ENCODE measurements at places on chromosomes 6 and 20.
A peak's percentile ranks its signal among the peaks of the same experiment; 100 is the strongest.

GRCh38 chr20:25864326-25864962 lies 167.8 kb upstream of the ZNF337 start:
- DNase-seq, result no peak

DNA sequence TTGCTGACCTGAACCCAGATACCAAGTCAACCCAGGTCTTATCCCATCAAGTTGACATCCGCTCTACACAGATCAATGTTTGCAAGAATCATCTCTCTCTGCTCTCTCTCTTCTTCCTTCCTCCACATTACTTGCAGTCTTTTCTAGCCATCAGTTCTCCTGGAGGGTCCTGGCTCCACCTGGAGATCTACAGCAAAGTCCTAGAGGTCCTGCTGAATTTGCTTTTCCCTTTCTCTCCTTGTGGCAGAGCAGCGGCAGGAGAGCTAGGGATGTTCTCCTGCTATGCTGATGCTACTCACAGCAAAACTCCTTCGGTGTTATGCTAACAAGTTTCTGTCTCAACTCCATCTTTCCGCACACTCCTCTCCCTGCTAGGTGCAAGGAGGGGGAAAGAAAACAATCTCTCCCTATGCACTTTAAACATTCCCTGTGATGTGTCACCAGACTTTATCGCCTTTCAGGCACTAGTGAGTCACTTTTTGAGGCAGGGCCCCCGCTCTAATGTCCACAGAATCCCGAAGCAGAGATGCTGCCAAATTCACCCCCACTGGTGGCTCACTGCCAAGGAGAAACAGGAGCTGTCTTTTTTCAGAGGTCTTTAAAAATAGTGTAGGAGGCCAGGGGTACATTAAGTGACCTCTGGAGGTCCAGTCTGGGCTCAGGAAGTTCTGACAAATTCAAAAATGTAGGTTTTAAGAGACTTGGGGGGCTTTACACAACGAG lies 62.6 kb downstream of the FAM50B start:
- DNase-seq, result peak; percentile 76

DNA sequence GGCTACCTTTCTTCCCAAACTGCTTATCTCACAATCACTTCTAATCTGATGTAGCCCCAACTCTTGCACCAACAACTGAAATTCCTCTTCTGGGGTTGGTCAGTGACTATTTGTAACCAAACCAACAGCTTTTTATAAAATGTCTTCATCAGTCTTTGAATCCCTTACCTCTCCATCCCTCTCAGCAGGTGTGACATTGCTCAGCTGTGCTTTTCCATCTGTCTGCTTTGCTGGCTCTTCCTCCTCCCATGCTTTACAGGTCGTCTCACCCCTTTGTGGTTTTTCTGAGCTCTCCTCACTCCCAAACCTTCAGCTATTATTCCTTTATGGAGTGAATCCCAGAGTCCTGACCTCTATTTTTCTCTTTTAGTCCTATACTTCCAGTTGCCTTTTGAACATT lies 5.9 kb downstream of the MAP7 start:
- no peak for DNase-seq

- DNase-seq, result no peak
Observed at GRCh38 chr6:158812611-158813010, 6.6 kb downstream of the EZR start.

GRCh38 chr20:62376112-62377063 lies 9.3 kb upstream of the LAMA5 start:
- no peak for DNase-seq

DNA sequence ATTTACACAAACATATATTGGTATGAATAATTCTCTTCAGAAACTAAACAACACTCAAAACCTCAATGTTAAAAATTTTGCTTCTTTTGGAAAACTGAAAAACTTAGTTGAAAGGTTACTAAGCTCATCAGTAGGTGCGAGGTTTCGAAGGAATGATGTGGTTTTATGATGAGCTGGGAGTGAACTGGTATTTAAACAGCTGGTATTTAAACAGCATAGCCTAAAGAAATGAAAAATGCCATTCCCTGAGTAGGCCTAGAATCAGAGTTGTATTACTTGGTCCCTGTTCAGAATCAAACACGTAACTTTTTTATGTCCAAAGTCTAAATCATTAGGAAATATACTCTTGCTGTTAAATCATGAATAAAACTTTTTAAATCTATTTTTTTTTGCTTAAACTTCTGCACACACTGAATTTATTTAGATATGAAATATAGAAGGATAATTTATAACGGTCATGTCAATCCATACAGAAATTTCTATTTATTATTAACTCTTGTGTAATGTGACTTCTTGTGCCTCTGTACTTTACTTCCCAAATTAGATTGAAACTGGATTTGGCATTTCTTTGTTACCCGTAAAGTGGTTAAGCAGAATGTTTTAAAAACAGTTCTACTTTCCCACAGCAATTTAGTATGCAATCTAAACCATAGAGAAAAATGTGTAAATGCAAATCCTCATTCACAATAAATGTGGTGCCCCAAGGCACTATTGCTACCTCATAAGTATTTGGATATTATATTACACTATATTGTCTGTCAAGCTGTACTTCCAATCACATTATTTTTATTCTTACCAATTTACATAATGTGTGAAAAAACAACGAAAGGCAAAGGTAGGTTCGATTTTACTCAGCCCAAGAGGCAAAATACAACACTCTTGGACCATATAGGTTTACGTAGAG lies 124.1 kb downstream of the HS3ST5 start:
- no peak for DNase-seq

DNA sequence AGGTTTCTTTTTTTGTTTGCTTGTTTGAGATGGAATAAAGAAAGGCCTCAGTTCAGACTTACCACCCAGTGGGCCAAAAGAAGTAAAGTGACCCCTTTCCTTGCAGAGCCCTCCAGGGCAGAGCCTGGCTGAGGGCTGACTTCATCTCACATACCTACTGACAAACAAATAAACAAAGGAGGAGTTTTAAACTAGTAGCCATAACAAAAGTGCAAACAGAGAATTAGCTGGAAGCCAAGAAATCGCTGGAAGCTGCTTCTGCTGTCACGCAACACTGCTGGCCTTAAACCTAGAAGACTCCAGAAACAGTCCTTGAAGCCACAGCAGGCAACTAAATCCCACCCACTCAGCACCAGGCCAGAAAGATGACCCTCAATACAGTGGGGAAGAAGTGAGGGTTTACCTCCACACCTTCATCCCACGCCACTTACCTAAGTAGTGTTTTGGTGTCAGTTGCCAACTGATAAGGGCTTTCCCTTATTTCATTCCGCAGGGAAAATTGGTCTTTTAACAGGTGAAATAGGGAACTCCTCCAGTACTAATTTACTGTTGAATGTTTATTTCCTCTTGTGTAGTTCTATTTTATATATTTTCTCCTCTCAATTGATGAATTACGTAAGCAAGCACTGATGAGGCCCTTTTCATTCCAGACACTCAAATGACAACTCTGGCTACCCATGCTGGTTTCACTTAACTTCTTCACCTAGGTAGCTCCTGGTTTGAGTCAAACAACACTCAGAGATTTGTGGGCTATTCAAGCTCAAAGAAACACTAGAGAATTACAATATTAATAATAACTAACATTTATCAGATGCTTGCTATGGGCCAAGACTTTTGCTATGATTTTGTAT lies 46.2 kb downstream of the EDN1 start:
- no peak for DNase-seq

DNA sequence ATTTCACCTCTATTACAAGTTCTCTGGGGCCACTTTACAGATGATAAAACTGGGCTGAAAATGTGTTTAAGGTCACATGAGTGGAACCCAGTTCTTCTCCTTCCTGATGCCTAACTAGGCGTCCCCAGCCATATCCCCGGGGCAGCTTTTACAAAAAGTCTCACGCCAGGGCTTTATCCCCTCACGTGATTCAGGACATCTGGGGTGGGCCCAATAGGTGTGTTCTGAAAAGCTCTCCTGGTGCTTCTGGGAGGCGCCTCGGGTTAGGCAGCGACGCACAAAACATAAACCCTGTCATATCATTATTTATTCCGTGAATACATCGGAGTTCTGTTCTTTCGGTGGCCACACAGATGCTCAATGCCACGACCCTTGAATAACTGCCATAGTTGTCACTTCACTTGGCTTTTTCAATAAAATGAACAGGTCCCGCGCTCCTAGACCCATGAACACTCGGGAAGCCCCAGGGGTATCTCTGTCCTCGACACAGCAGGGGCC lies 32.1 kb downstream of the SF3B5 start:
- peak; percentile 1 for DNase-seq

- DNase-seq, result no peak
Observed at GRCh38 chr6:130223508-130223907, 757 bp upstream of the SAMD3 start.

GRCh38 chr20:51994751-51995417 lies 192.6 kb upstream of the SALL4 start:
- DNase-seq, result no peak

GRCh38 chr6:157235600-157236039 lies 87.7 kb downstream of the TMEM242 start:
- peak; percentile 66 for DNase-seq

DNA sequence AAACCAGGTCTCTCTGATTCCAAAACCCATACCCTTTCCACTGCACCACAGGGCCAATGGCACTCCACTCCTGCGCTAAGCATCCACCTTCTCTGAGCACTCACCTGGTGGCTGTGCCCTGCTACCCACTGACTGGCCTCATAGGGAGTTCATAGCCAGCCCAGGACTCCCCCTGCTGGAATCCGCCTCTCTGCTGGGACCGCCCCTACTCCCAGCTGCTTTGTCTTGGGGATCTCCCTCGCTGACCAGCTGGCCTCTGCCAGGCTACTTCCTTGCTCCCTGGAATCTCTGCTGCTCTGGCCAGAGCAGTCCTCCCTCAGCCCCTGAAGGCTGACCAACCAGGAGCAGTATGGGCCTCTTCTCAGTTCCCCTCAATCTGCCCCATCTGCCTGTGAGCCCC lies 129.7 kb downstream of the FAXC start:
- DNase-seq, result no peak

DNA sequence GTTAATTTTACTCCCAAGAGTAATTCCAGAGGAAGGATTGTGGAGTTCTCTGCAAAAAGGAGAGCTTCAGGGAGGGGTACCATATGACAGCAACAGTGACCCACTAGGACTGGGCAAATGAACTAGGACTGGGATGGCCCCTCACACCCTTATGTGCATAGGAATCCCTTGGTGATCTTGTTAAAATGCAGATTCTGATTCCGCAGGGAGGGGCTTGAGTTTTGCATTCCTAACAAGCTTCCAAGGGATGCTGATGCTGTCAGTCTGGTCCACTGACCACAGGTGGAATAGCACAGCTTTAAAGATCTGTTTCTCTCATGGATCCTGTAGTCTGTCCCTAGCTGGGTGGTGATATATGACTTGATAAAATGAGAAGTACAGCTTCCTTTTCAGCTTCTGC lies 6.3 kb upstream of the FOXA2 start:
- no peak for DNase-seq

DNA sequence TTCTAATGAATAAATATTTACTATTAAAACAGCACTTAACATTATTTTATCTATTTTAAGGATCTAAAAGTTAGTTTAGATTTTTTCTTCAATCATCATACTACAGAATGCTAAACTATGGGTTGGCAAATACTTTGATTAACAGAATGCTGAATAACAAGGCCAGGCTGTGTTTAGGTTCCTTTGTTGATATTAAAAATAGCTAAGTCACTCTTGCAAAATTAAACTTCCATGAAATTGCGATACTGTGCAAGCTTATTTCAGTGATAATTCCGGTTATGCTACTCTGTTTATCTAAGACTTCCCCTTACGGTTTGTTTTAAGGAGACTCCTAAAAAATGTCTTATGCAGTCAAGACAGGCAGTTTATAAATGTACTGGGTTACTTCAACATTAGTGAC lies 2.8 kb downstream of the RNF24 start:
- no peak for DNase-seq

- peak; percentile 74 for DNase-seq
Observed at GRCh38 chr6:41424370-41425058, 89.1 kb downstream of the NCR2 start.

- no peak for DNase-seq
Observed at GRCh38 chr20:59650418-59650817, 46.1 kb downstream of the PHACTR3 start.

- no peak for DNase-seq
Observed at GRCh38 chr20:57414867-57415592, 23.8 kb downstream of the RBM38 start.

GRCh38 chr20:62707276-62707920 lies 1.2 kb upstream of the NTSR1 start:
- no peak for DNase-seq

GRCh38 chr6:168239044-168239773 lies 80.4 kb downstream of the DACT2 start:
- DNase-seq, result no peak

Measured in large intestine (tissue), 12 donors.